NCI-H1105 (cell line): ENCODE measurements at places on chromosomes 1 and 21.

DNA sequence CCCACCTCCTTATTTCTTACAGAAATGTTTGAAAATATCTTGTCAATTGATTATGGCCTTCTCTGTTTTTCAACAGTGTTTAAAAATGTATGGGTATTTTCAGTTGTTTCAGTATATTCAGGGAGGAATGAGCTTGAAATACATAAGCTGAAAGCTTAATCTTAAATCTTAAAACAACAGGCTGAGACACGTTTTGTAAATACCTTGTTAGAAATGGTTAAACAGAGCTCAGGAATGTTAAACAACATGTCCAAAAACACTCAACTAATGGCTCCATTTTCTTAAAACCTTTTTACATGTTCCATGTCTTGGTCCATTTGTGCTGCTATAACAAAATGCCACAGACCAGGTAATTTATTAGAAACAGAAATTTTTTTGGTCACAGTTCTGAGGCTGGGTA lies 953.8 kb upstream of the ADGRL2 start:
- DNase-seq: no peak

DNA sequence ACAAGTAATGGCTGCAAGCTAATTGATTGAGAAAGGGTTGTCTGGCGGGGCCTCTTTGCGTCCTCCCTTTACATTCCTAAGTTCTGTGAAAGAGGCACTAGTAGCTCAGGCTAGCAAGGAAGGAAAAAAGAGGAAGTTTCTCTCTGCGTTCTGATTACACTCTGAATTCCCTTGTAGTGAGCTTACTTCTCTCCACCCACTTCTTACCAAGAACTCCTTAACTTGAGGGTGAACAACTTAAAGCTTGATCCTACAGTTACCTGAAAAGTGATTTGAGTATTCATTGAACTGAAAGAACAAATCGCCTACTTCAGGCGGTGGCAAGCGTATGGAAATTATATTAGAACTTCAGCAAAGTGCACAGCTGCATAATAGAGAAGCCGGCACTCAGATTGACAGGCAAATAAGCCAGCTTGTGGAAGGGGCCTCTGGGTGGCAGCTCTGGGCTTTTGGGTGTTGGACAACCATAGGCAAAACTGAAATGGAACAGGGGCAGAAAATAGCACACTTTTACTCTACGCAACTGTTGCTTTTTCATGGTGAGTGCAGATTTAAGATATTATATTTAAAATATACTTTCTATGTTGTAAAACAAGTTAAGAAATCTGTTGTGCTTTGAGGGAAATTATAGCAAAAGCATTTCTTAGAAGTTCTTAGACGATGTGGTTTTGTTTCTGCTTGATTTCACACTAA lies 464.5 kb downstream of the USP25 start:
- no peak for DNase-seq

DNA sequence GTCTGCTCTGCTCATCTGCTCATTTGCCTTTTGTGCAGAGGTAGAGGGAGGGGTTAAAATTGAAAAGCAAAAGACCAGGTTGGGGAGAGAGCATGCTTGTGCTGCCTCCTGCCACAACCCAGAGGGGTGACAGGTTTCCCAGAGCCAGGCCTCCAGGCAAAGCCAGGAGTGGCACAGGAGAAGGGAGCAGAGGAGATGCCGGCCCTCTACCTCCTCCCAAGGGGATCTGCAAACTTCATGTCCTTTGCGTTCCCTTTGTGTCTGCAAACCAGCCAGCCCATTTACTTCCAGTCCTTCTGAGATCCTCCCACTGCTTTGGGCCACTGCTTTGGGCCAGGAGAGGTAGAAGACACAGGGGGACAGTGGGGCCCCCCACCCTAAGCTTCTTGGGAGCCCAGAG lies 67.8 kb downstream of the EPHB2 start:
- DNase-seq: no peak

DNA sequence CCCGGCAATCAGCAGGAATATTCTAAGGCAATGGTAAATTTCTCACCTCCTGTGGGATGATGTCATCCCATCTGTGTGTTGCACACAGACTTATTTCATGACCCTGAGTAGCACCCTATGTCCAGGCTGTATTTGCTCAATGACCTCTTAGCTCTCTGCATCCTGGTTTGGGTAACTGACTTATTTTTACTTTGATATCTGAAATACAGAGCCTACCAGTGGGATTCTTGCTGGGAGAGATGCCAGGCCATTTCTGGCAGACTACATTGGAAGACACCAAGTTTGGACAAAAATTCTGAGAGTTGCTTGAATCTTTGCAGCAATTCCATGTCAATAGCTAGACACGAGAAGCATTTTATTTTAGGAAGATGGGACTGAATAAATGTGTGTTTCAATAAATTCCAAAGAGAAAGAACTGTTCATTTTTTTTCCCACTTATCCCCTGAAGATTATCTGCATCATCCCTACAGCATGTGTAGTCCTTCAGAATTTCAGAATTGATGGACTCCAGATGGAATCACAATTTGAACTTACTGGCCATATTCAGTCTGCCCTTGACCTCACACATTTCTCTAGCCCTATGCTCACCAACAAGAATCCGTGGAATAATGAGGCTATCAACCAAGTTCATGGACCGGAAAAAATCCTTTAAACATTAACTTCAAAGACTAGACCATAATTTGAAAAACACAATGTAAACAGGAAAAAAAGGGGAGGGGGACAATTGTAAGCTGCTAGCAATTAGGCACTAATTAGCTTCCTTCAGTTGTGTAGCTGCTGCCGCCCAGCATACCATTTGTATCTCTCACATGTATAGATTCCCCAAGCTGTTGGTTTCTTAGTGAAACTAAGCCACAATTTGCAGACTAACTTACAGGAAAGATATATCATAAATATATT lies 226.5 kb downstream of the HMCN1 start:
- DNase-seq: peak; percentile 19

- no peak for DNase-seq
Measured at GRCh38 chr21:34078915-34079314, 5.5 kb downstream of the MRPS6 start.

DNA sequence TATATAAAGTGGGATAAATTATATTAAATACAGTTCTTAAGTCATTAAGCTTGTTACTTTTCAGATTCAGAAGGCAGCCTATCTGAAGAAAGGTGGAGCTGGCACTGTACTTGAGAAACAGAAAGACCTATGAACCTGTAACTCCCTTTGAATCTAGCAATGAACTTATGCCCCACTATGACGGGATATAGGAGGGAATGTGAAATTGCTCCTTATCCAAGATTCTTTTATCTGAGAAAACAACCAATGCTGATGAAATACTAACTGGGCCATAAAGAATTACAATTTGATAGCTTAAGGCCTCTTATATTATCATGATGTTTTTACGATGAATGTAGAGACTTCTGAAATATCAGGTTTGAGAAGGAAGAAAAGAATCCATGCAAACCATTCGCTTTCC lies 50.1 kb downstream of the ATP1B1 start:
- DNase-seq: no peak

DNA sequence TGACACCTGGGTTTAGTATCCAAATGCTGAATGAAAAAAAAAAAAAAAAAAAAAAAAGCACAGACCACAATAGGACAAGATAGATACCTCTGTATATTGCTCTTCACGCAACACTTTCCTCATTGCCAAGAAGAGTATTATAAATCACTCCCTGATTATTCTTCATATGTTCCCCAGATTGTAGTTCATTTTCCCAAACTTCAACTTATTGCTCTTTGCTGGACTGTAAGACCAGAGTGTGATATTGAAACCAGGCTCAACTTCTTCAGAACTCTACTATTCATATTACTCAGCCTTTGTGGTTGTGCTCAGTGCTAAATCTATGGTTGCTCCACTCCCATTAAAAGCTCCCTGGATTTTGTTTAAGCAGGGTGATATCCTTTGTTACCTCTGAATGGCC lies 180.4 kb downstream of the NTMT2 start:
- no peak for DNase-seq
